ENCODE measurements at places on chromosomes 16 and 17.
A peak's percentile ranks its signal among the peaks of the same experiment; 100 is the strongest.

DNA sequence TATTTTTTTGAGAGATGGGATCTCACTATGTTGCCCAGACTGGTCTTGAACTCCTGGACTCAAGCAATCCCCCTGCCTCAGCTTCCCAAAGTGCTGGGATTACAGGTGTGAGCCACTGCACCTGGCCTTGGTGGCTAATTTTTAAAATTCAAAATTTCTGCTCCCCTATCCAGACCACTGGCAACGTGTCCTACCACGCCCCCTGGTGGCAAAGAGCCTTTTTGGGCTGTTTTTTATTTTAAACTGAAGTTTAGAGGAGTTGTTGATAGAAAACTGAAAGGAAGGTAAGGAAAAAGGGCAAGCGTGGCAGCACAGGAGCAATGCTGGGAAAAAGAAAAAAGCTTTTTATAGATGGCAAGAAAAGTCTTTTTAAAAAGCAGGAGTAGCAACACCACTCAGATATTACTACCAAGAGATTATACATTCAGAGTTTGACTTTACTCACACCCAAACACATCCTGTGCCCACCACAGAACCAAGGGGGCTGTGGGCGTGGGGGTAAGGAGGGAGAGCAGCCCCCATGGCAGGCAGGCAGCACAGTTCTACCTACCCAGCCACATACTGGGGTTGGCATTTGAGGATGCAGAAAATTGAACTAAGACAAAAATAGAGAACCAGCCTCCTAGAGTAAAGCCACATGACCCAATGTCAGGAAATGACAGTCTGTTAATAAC lies 4.2 kb upstream of the MXRA7 start:
- DNase-seq: no peak

DNA sequence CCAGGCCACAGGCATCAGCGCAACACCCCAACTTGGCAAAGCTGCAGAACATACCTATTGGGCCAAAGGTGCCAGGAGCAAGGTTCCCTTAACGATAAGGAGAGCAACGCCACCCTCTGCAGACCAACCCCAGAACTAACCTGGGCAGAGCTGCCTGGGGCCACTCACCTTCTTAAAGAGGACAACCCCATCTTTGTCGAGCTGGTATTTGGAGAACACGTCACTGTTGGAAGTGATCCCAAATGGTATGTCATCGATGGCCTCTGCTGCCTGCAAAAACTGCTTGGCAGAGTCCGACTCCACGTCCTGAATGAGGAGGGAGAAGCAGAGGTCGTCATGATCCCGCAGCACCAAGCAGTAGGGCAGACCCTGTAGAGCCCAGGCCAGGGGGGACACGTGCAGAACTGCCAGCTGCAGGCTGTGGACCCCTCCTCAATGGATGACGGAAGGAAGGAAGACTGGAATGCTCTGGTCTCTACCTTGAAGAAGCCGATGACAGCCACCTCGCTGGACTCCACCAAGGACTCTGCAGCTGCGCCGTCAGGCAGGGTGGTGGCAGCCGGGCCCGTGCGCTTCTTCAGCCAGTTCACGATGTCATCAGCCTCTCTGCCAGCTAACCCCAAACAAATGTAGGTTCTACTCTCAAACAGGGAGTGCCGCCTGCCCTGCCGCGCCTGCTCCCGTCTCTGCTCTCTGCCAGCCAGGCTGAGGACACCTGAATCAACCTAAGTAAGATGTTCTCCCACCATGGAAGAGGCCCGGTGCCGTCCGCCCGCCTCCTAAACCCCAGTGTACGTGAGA lies 5.2 kb downstream of the P4HB start:
- DNase-seq: no peak

DNA sequence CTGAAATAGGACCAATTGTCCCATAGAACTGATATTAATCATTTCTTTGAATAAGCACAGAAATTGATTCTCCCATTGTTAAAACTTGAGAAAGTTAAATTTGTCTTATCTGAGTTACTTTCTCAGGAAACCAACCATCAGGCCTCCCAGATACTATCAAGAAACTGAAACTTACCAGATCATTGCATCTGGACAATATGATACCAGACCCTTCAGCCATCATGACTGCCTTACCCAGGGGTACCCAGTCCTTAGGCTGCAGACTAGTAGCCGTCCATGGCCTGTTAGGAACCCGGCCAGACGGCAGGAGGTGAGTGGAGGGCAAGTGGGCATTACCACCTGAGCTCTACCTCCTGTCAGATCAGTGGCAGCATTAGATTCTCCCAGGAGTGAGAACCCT lies 7.8 kb downstream of the STXBP4 start:
- no peak for DNase-seq

- DNase-seq: no peak
Measured at GRCh38 chr16:70156207-70156978, 17.2 kb upstream of the CLEC18C start.

GRCh38 chr16:89061590-89062380 lies 31.9 kb upstream of the ACSF3 start:
- DNase-seq: no peak

GRCh38 chr17:65047941-65048340 lies 8.6 kb downstream of the GNA13 start:
- no peak for DNase-seq

DNA sequence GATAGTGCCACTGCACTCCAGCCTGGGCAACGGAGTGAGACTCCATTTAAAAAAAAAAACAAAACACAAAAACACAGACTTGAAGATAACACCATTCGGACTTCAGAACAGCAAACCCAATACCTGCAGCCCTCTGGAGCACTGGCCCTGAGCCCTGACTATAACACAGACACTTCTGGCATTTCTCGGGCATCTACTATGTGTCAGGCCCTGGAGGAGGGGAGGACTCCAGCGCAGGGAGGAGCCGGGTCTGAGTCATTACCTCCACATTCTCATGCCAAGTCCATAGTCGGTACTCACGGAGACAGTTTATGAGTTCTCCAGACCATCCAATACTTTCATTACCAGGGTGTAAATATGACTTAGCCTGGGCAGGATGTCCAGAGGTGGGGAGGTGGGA lies 48.8 kb downstream of the PITPNM3 start:
- DNase-seq: peak; percentile 96

DNA sequence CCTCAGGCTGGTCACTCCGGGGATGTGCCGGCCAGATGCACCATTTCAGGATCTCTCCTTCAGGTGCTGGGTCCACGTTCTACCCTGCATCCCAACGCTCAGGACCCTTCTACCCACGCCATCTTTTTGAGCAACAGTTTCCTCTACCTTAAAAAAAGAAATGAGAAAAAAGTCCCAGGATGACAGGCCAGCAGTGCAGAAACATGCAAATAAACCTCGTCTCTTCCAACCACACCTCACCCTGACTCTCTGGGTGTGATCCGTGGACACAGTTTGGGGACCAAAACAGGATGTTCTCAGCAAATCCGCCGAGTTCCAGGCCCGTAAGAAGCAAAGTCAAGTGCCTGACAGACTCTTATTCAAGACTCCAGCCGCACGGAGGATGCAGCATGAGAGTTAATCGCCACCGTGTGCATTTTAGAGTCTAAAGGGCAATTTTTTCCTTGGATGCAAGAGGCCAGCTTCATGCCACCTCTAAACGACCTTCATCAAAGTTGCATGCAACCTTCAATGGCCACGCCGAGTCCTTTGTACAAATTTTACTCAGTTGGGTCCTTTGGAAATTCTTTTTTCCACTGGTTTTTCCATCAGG lies 99.6 kb downstream of the ZFHX3 start:
- no peak for DNase-seq

GRCh38 chr17:17812211-17813054 lies 24.4 kb downstream of the SREBF1 start:
- peak; percentile 77 for DNase-seq
